Effector memory CD8-positive, alpha-beta T cell (primary cell): ENCODE measurements at places on chromosomes 4 and X.
A peak's percentile ranks its signal among the peaks of the same experiment; 100 is the strongest.

DNA sequence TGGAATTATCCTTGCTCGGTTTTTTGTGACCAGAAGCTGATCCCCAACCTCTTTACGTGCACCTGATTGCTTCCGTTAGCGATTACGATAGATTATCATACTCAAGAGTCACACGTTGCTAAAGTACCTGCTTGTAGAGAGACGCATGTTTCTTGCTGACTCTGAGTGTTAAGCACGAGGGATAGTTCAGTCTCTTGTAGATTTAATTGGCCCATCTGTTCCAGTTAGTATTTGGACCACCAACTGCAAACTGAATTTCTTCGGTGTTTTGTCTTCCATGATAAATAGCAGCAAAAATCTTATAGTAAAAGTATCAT, 516 bp upstream of the COX18 start:
- H3K4me1 ChIP-seq, result peaks cover 36% of the 10 kb centered on the region
- H3K4me3 ChIP-seq, result peak overlapping the region; percentile 86
- peaks cover 31% of the 10 kb centered on the region for H3K36me3 ChIP-seq
- peak overlapping the region; percentile 99 for H3K27ac ChIP-seq
- no peak for DNase-seq

DNA sequence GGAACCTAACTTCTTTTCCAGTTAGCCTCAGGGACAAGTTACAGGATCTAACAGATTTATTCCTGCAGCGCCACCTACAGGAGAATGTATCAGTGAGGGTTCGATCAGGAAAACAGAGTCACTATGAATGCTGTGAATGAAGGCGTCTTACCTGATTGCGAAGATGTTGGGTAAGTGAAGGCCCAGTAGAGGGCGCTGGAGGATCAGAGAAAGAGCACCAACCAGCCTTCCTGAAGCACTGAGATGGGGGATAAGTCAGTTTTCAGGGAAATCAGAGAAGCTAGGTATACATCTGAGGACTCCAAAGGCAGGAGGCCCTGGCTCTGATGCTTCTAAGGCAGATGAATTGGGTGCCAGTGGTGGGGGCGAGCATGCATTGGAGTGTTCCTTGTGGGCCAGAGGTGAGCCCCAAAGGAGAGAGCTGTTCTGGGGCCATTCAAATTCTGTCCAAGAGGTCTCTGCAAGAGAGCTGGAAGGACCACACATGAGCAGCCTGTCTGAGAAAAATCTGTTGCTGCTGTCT, 169.9 kb upstream of the AADAT start:
- H3K36me3 ChIP-seq, result no peaks in the 10 kb centered on the region
- DNase-seq, result no peak
- H3K4me1 ChIP-seq, result no peaks in the 10 kb centered on the region
- H3K27ac ChIP-seq, result no peak overlapping the region
- H3K27me3 ChIP-seq, result no peaks in the 10 kb centered on the region

DNA sequence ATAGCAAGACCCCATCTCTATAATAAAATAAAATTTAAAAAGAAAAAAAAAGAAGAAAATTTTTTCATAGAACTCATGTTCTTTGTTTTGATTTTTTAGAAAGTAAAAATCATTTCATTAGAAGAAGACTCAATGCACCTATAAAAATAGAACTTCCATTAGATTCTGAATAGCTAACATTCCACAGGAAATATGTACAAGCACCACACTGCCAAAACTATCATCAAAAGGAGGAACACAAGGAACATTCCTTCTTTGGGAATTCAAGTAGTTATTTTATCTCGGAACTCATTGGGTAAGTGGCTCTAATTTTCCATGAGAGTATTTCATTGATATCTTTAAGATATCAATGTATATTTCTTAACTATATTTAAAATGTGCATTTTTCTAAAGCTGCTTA, 157.6 kb downstream of the CAMK2D start:
- no peak overlapping the region for H3K27ac ChIP-seq
- H3K4me3 ChIP-seq, result no peak overlapping the region
- no peaks in the 10 kb centered on the region for H3K27me3 ChIP-seq
- no peak for DNase-seq
- peaks cover 10% of the 10 kb centered on the region for H3K4me1 ChIP-seq
- H3K36me3 ChIP-seq, result no peaks in the 10 kb centered on the region

- no peaks in the 10 kb centered on the region for H3K36me3 ChIP-seq
- H3K4me3 ChIP-seq, result no peak overlapping the region
- H3K27me3 ChIP-seq, result no peaks in the 10 kb centered on the region
- H3K27ac ChIP-seq, result no peak overlapping the region
Measured at GRCh38 chrX:50180073-50180940, 20.5 kb downstream of the AKAP4 start.

GRCh38 chr4:121233982-121234381, 69.9 kb upstream of the TNIP3 start:
- no peaks in the 10 kb centered on the region for H3K27me3 ChIP-seq
- H3K36me3 ChIP-seq, result no peaks in the 10 kb centered on the region
- no peak overlapping the region for H3K4me3 ChIP-seq

GRCh38 chrX:78769946-78770345, 22.4 kb downstream of the LPAR4 start:
- H3K27me3 ChIP-seq, result no peaks in the 10 kb centered on the region
- no peaks in the 10 kb centered on the region for H3K36me3 ChIP-seq
- H3K4me3 ChIP-seq, result no peak overlapping the region
- no peak for DNase-seq
- H3K27ac ChIP-seq, result no peak overlapping the region

DNA sequence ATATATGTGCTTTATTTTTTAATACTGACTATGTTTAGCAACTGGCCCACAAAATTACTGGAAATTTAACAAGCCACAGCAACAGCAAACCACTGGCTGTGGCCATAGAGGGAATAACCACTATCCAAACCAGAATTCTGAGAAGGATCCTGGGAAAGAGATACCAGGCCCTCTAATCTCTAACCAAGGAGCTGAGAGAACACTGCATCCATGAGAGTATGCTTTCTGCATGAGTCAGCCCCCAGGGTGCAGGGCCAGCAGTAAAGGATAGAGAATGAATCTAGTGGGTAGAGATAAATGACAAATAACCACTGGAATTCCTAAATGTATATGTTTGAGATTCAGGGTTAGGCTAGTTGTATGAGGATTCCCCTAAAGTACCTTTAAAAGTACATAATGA, 221.8 kb downstream of the KIT start:
- no peaks in the 10 kb centered on the region for H3K27me3 ChIP-seq
- no peak overlapping the region for H3K4me3 ChIP-seq

DNA sequence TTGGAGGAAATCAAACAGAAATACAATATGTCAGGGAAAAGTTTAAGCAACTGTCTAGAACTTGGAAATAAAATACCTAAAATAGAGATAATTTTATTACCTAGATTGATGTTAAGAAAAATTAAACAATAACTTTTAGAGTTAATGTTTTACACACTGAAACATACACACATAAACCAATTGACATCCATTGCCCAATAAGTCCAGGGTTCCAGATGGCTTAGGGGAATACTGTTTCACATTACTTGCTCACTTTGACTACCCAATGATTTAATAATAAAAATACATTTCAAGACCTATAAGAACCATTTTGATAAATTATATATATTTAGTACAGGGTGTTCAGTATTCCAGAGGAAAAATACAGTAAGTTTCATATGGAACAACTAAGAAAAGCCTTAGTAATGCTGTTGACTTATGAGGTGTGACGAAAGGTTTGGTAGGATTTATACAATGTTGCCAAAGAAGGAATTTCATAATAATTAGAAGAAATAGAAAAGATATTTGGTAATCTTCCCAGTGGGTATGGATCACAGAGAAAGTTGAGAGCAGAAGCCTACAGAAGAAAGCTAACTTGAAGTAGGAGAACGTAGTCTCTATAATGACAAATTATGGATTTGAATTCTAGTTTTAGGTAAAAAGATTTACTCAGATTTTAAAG, 23.0 kb upstream of the UGT2B4 start:
- no peaks in the 10 kb centered on the region for H3K27me3 ChIP-seq
- H3K4me1 ChIP-seq, result no peaks in the 10 kb centered on the region
- H3K4me3 ChIP-seq, result no peak overlapping the region
- no peak for DNase-seq
- H3K27ac ChIP-seq, result no peak overlapping the region
- H3K36me3 ChIP-seq, result no peaks in the 10 kb centered on the region

DNA sequence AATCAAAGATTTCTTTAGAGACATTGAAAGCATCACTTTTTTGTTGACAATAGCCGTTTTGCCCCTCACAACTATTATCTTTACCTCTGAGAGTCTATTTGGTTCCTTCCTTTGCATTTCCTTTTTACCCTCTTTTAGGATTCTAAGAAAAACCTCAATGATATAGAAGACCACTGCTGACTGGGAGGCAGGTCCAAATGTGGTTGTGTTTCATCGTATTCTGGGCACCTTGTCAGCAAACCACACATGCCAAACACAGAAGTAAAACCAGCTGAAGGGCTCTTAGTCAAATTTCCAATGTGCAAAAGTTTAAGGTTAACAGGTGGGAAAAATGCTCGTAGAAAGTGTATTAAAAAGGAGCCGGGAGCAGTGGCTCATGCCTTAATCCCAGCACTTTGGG, 5.1 kb upstream of the PRMT9 start:
- H3K4me3 ChIP-seq, result no peak overlapping the region
- peaks cover 16% of the 10 kb centered on the region for H3K36me3 ChIP-seq
- DNase-seq, result no peak
- peaks cover 8% of the 10 kb centered on the region for H3K4me1 ChIP-seq
- H3K27ac ChIP-seq, result no peak overlapping the region

DNA sequence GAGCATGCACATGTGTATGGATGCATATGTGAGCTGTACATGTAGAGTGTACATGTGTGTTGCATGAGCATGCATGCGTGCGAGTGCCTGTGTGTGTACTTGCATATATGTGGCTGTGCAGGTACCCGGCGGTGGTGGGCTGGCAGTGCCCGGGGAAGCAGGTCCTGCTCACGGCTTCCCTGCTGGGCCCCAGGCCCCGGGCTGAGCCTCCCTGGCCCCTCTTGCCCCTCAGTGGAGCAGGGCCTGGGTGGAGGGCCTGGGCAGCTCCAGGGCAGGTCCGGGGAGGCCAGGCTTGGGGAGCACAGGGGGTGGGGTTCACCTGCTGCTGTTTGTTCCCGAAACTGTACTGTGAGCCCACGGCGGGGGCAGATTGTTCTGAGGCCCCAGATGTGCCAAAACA, 9.4 kb downstream of the NAT8L start:
- H3K36me3 ChIP-seq, result no peaks in the 10 kb centered on the region
- no peaks in the 10 kb centered on the region for H3K27me3 ChIP-seq
- no peak overlapping the region for H3K4me3 ChIP-seq

DNA sequence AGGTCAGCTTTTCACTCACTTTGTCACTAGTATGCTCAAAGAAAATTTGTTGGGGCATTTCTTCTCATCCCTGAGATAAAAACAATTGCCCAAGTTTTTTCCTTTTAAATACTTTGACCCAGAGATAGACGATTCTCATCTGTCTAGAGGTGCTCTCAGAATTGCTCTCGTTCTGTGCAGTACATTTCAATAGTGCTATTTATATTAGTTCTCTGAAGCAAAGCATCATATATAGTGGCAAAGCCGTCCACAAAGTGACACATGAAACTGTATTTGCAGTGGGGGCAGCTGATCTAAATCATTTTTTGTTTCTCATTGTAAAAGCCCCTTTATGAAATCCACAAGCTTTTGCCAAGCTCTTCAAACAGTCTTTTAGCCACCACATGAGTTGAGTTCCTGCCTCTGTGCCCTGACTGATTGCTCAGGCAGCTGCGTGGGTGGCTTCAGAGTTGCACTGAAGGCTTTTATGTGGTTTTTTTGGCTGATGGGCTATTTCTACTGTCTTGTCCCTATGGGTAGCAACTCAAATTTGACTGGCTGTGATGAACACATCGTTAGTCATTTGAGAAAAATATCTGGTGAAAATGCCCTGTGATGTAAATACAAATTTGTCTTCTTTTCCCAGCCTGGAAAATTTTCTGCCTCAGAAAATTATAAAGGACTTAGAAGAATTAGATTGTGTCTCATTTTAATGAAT, 119.1 kb upstream of the OTUD4 start:
- H3K4me3 ChIP-seq, result no peak overlapping the region
- H3K27me3 ChIP-seq, result peaks cover 55% of the 10 kb centered on the region
- no peak for DNase-seq
- no peaks in the 10 kb centered on the region for H3K36me3 ChIP-seq

- no peak for DNase-seq
- no peaks in the 10 kb centered on the region for H3K4me1 ChIP-seq
- peaks cover 4% of the 10 kb centered on the region for H3K36me3 ChIP-seq
- no peak overlapping the region for H3K27ac ChIP-seq
- no peak overlapping the region for H3K4me3 ChIP-seq
- H3K27me3 ChIP-seq, result no peaks in the 10 kb centered on the region
Measured at GRCh38 chr4:86769794-86770193, 79.4 kb downstream of the SLC10A6 start.

GRCh38 chr4:73822389-73822788, 14.1 kb upstream of the CXCL6 start:
- peaks cover 2% of the 10 kb centered on the region for H3K36me3 ChIP-seq
- no peak overlapping the region for H3K4me3 ChIP-seq
- H3K4me1 ChIP-seq, result no peaks in the 10 kb centered on the region
- no peak for DNase-seq

GRCh38 chrX:40167233-40167849, 69.6 kb upstream of the BCOR start:
- DNase-seq, result no peak
- no peak overlapping the region for H3K27ac ChIP-seq
- peak overlapping the region; percentile 82 for H3K4me3 ChIP-seq

DNA sequence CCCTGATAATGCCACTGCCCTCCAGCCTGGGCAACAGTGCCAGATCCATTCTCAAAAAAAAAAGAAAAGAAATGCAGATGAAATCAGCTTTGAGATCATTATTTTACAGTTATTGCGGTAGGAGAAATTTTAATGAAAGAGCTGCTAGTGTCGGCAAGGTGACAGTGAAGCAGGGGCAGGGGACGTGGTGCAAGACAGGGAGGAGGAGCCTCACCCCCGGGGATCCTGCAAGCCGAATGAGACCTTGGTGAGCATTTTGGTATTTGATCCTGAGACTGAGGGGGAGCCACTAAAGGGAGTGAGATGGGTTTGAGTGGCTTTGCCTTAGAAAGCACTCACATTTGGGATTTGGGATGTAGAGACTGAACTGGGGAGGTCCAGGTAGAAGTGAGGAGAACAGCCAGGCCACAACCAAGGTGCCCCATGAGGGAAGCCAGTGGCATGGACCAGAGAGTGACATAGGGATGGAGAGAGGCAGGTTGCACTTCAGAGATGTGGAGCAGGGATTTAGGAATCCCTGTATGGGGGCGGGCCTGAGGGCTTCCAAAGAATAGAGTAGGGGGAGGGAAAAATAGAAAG, 23.6 kb downstream of the RBM10 start:
- DNase-seq, result no peak
- peaks cover 42% of the 10 kb centered on the region for H3K36me3 ChIP-seq
- peak overlapping the region; percentile 41 for H3K27ac ChIP-seq
- no peak overlapping the region for H3K4me3 ChIP-seq
